ENCODE measurements at places on chromosomes 4 and X.
A peak's percentile ranks its signal among the peaks of the same experiment; 100 is the strongest.

- no peak for DNase-seq
Observed at GRCh38 chrX:110241816-110242215, 76.1 kb downstream of the AMMECR1 start.

GRCh38 chr4:184383497-184384055 lies 90.8 kb downstream of the IRF2 start:
- peak; percentile 80 for DNase-seq

DNA sequence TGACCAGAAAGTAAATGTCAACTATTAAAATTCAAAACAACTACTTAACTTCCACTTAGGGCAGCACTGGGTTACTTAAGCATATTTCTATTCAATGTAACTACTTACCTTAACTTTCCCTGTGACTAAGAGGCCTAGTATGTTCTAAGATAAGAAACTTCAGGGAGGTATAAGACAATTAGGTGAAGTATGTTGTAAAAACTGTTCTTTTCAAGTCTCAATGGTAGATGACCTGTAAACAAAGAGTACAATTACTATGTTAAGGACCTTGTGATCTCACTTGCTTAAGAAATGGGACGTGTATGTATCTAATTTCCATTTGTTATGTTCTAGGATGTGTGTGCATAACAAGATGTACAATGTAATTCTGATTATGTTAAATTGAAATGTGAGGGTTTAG lies 960.5 kb downstream of the CCSER1 start:
- DNase-seq: no peak

- DNase-seq: no peak
Observed at GRCh38 chr4:119643306-119644042, 14.9 kb upstream of the PDE5A start.

DNA sequence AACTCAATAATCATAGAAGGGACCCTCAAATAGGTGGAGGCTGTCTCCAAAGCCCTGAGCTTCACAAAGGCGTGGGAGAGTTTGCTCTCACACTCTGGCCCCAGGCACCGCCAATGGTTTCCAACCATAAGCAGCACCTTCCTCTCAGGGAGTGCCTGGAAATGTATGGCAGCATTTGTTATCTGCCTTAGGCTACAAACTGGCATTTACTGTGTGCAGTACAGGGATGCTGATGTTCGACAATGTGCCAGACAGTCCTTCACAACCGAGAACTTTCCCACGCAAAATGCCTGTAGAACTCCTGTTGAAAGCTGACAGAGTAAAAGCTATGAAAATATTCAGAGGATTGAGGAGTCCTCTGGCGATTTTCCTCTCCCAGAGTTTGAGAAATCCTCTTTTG lies 55.7 kb upstream of the CDKN2AIP start:
- no peak for DNase-seq

DNA sequence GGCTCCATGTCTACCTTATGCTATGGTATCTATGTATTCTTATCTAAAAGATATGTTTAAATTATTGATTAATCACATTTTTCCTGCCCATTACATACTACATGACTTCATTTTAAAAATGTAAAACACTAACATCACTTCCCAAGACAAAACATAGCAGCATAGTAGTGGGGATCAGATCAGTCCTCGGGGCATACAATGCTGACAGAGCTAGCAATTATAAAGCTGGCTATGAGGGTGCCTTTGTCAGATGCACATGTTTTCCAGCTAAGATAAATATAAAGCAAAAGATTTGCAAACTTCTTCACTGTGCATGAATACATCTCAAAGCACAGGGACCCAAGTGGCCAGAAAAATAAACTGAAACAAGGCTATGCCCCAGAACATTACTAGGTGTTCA lies 549.8 kb upstream of the INTU start:
- DNase-seq: no peak

DNA sequence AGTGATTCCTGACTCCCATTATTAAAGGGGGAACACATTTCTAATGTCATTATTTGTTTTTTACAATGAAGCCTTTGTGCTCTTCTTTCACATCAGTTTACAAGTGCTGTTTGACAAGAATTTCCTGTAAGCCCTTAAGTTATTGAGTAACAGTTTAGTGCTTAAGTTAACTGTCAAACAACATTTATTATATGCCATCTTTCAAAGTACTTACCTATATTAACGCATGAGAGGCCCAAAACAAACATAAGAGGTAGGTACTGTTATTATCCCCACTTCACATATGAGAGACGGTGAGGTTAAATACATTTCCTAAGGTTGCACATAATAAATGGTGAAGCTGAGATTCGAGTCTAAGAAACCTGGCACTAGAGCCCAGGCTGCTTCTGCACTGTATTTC lies 56.0 kb upstream of the MAGED1 start:
- DNase-seq: no peak

DNA sequence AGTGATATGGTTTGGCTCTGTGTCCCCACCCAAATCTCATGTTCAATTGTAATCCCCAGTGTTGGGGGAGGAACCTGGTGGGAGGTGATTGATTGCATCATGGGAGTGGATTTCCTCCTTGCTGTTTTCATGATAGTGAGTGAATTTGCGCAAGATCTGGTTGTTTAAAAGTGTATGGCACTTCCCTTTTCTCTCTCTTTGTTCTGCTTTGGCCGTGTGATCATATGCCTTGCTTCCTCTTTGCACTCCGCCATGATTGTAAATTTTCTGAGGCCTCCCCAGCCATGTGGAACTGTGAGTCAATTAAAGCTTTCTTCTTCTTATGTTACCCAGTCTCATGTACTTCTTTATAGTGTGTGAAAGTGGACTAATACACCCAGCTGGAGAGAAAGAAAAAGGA lies 113.0 kb upstream of the AADAT start:
- DNase-seq: no peak

DNA sequence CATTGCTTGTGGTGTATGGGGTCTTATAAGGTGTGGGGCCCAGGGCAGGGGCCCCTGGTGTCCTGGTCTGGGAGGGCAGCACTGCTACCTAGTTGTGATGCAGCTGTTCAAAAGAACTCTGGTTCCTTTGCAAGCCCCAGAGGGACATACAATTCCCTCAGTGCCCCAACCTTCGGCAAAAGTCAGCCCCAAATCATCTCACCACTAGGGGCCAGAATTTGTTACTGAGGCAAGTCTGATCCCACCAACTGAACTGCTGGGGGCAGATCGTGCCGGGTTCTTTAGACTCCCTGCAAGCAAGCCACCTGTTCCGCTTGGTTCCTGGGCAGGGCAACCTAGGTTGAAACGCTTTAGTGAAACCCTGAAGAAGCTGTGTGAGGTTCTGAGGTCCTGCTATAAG lies 180.1 kb upstream of the S100G start:
- DNase-seq: no peak

GRCh38 chr4:181017038-181017437 lies 1226.2 kb upstream of the TENM3 start:
- no peak for DNase-seq
